Kasumi-1 (cell line): ENCODE measurements at places on chromosomes 5 and 9.
A peak's percentile ranks its signal among the peaks of the same experiment; 100 is the strongest.

DNA sequence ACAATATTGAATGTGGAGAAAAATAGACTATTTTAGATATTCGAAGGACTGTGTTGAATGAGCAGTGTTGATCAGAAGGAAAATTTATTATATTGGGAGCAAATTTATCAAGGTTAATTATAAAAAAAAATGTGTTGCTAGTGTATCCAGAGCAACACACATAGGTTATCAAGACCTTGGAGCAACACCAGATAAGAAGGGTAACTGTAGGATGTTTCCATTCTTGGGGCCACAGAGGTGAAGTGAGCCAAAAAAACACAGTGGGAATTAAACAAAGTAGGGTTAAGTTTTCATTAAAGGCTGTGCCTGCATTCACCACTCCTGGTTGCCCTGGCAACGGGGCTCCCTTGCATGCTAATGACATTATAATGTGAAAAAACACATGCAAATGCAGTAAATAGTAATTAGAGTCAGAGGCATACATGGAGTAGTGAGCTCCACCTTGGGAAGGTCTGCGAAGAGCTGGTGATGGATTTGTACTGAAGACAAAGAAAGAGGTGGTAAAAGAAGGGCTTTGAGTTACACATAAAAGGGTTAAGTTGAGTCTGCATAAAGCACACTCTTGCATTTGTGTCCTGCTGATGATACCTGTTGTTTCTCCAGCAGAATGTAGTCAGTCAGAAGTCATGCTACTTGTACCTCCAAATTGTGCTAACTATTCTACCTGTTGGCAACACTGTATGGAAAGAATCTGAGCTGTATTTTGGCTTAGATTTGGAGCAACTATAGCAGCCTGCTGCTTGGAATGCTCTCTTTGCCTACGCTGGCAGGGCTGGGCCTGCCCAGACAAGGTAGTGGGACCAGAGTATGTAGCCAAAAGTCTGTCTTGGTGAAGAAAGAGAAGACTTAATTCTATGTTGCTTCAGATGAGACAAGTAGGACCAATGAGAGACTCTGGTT, 59.6 kb downstream of the ATG10 start:
- DNase-seq = no peak

- no peak for DNase-seq
Observed at GRCh38 chr5:111251921-111252320, 27.7 kb downstream of the CAMK4 start.

DNA sequence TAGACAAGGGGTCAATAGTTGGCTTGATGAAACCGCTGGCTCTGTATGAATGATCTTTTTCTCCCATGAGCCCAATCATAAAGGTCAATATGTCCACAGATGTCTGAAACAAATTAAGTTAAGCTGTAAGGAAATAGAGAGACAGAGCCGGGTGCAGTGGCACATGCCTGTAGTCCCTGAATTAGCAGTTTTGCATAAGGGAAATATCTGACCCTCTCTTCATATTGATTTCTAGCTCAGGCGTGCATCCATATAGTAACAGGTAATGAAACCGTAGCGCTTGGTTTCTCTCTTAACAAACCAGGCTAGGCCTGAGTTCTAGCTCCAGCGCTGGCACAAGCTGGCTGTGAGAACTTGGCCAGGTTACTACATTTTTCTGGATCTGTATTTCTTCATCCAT, 118.1 kb upstream of the ERCC6L2 start:
- DNase-seq = no peak

GRCh38 chr5:115180165-115180709, 10.5 kb upstream of the TRIM36 start:
- peak; percentile 63 for DNase-seq

DNA sequence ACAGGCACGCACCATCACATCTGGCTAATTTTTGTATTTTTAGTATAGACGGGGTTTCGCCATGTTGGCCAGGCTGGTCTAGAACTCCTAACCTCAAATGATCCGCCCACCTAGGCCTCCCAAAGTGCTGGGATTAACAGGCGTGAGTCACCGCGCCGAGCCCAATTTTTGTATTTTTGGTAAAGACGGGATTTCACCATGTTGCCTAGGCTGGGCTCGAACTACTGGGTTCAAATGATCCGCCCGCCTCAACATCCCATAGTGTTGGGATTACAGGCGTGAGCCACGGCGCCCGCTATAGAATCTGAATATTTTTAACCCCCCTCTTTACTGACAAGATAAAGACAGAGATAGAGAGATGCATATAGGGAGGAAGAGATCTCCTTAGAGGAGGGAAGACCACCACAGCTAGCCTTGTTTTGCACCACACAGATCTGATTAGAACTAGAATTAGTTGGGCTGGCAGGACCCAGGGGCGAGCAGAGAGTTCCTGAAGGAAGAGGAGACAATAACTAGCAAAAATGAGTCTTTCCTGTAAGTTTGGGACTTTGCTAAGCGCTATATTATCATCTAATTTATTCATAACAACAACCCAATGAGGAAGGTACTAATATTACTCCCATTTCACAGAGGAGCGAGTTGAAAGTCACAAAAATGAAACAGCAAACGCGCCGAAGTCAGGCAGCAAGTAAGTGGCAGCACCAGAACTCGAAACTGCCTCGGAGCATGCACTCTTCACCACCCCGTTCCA, 1.5 kb upstream of the ANKHD1 start:
- no peak for DNase-seq

DNA sequence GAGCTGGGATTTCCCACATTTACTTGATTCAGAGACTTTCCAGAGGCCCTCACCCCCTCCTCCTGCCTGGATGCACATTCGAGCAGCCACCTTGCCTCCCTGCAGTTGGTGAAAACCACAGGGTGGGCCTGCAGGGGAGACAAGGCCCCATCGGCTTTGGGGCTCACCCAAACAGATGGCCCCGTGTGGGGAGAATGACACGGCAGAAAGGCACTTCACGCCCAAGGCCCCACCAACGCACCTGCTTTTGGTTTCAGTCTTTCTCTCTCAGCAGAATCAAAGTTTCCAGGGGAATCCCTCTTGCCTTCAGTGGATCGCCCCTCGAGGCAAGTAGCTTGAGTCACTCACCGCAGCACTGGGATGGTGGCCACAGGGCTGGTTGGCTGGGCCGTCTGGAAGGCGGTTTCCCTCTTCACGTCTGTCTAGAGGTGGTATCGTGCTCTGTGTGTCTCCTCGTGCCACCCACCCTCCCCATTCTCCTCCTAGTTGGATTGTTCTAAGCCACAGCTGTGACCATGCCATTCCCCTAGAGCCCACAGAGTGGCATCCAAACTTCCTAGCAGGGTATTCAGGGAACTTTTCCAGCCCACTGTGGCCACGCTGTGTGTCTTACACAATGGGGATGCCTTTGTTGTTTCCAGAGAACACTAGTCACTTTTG, 31.8 kb downstream of the SEC61B start:
- no peak for DNase-seq

- no peak for DNase-seq
Observed at GRCh38 chr5:116702776-116703175, 128.2 kb upstream of the SEMA6A start.

GRCh38 chr9:121074370-121075250, at the start of gene CNTRL:
Gene CNTRL, plus strand, starts transcription at chr9:121074955. Its CDS starts 13,372 bp downstream, at chr9:121088327.
- DNase-seq = peak; percentile 95

GRCh38 chr5:158589939-158590338, 509.8 kb downstream of the EBF1 start:
- DNase-seq = no peak

DNA sequence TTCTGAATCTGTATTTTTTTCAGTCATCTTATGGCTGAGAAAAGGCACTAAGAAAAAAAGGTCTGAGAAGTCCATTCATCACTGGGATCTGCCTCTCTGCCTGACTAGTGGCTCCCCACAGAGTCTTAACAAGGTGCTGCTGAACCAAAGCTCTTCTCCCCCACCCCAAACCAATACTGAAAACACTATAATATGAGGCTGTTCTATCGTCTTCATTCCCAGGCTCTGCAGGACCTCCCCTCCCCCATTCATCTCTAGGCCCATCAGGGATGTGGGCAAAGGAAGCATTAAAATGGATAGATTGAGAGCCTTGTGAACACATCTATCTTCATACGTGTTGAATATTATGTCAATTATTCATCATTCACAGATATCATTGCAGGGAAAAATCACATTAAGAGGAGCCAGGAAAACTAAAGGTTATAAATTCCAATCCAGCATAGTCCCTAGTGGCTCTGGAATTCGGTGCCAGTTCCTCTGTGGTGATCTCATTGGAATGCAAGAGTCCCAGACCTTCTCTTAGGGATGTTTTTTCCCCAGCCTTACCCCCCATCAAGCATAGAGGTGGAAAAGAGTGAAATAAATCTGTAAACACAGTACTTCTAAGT, 44.3 kb upstream of the GPR151 start:
- no peak for DNase-seq

DNA sequence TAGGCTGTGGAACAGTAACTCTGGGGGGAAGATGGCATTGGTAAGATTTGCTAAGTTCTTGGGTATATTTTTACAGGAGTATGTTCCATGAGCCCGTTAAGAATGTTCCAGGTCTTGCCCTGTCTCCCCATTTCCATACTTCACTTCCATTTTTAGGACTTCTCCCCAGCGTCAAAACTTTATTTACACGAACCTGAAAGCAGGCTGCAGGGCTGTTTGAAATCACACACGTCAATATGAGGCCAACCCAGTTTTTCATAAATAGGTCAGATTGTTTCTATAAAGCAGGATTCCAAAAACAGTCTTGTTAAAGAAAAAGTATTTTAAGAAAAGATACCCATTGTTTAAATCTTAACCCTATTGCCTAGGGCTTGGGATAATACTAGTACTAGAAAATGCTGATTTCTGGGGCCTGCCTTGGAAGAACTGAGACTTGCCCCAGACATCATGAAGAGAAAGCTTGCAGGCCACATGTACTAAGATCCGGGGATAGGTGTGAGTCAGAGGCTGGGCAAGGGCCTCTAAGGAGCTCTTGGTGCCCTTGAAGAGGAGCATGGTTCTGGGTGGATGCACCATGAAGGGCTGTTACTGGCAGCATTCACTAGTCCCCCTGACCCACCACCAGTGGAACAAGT, 24.2 kb downstream of the TRIO start:
- DNase-seq = peak; percentile 27

DNA sequence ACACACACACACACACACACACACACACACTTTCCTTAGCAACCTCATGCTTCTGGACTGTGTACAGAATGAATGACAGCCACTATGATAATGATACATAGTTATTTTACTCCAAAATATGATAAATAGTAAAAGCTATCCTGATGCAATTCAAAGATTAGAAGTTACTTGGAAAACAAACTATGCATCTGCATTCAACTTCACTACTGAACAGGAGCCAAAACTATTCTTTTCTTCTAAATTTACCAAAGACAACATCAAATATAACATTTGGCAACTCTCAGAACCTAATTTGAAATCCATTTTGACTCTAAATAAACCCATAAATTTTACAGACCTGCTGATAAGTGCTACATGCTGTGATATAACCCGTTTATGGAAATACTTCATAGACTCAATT, 33.3 kb downstream of the GLIS3 start:
- no peak for DNase-seq

DNA sequence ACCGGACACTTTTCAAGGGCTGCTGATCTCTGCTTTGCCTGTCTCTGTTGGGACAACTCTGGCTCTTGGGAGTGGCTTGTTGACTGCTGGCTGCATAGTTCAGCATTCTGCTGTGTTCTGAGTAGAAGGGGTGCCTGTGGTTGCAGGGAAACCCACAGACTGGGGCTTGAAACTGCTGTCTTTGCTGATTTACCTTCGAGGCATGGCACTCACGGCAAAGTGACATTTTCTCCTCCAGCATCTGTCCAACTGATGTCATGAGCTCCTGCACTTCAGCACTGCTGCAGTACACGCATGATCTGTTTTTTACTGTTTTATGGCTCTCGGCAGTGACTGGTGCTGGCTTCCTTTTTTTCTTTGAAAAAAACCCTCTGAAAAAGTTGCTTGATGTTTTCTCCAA, 69.2 kb downstream of the SPATA31D1 start:
- DNase-seq = no peak

DNA sequence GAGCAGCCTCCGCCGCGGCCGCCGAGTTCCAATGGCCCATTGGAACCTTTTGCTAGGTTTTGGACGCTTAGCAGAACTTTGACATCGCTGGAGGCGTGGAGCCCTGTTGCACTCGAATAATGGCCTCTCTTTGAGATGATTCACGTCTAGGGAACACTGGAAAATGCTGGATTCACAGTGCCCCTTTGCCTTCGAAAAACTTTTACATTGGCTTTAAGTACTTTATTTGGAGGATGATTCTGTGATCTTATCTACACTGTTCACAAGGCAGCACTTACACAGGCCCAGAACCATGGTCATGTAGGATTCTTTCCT, 536 bp upstream of the PPIC start:
- peak; percentile 29 for DNase-seq

GRCh38 chr9:5575000-5575399, 53.9 kb upstream of the RIC1 start:
- no peak for DNase-seq

DNA sequence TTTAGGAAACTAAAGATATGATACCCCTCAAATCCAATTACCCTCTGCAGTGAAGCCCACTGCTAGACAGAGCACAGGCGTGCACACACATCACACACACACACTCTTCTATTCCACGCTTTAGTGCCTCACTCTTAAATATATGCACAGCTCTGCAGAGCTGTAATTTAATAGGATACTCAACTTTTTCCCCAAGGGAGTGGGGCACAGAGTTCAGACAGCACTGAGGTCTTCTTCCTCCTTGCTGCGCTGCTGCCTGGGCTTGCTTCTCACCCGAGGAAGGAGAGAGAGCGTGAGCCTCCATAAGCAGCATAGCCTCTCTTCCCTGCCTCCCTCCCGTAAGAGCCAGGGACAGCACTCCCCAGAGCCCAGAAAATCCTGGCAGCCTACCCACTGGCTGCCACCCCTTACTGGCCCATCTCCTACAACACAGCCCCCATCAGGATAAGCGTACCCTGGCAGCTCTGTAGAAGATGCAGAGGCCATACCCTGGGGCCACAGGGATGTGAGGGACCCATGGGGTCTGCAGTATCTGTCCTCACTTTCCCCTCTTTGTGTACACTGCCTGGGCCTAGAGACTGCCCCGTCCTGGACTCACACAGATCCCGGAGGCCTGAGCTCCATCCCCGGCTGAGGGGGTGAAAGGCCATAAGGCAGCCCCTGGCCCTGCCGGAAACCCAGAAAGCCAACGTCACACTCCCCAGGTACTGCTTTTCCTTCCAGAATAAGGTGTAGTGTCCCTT, 102.1 kb downstream of the C5orf15 start:
- no peak for DNase-seq

- no peak for DNase-seq
Observed at GRCh38 chr5:34016222-34016621, 8.4 kb upstream of the AMACR start.

DNA sequence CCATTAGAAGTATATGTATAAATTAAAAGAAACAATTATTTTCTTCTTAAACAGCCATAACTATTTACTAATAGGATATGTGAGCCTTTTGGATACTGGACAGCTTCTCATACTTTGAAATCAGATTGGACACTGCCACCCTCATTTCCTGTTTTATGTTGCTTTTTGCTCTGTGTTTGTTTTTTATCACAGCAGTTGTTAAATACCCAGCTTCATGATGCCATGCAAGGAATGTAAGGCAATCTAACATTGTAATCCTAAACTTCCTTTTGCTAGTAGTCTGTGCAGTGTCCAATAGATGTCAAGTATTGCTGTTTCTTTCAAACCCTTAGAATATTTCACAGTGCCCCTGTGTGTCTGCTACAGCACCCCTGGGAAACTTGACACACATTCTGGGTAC, 56.2 kb downstream of the CNTLN start:
- DNase-seq = no peak
